Erythroblast (primary cell): ENCODE measurements at places on chromosomes 16 and 17.

DNA sequence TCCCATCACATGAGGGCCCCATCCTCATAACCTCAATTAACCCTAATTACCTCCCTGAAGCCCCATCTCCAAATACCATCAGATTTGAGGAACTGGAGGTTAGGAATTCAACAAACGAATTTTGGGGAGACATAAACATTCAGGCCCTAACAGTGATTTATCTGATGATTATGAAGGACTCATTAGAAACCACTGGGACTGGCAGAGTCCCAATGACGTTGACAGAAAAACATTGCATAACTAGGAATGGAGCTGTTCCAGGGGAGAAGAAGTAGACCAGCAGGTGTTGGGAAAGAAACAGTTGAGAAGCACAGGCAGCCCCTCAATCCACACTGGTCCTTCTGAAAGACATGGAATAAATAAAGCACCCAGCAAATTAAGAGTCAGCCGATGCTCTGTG lies 282.0 kb downstream of the MAP2K4 start:
- DNase-seq = no peak

DNA sequence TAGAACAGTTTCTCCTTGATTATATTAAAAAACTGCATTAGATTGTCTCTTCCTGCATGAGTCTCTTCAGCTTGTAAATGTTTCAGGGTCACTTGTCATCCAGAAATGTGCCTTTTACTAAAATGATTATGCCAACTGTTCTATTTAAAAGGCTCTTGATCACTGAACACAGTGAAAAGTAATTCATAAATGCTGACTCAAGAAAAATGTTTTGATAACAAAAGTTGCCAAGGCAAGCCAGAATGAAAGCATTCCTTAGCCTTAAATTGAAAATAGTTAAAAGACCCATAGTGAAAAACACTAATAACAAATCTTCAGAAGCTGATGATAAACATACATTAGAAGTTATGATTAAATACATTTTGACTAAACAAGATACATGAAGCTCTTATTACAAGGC lies 356.0 kb upstream of the KIF2B start:
- DNase-seq = no peak

- DNase-seq = no peak
These were observed 451.1 kb downstream of the HS3ST3B1 start for GRCh38 chr17:14752011-14752410.

GRCh38 chr17:44177640-44178039 lies 7.1 kb downstream of the ASB16 start:
- no peak for DNase-seq

- peak; percentile 44 for DNase-seq
These were observed 5.2 kb upstream of the GUCY2D start for GRCh38 chr17:7997186-7997585.

DNA sequence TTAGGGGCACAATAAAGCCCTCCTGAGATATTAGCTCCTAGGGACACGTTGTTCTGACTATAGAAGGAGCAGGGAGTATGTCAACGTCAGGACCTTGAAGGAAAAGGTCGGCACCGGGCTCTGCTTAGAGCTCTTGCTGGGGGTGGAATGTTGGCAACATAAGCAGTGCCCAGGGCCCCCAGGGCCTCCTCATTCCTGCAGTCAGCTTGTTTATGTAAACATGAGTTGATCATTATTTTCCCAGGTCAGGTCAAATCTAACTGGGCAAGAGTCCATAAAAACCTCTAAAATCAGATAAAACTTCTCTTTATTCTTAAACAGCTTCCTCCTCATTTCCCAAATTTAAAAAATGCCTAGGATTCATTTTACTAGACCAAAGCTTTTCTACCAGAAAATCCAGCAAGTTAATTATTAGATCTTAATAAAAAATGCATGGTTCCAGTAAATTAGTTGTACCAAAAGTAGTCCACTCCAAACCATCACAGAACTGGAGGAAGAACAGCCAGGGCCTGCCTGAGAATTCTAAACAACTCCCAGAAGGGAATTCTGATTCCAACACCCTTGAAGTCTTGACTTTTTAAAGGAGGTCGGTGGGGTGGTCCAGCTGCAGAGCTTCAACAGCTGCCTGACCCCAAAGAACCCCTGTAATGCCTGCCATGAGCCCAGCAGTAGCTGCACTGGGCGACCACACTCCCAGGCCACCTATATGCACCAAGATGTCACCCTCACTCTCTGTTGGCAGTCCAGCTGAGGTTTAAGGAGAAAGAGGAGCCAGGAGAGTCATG lies 54.3 kb downstream of the AMFR start:
- DNase-seq = no peak

DNA sequence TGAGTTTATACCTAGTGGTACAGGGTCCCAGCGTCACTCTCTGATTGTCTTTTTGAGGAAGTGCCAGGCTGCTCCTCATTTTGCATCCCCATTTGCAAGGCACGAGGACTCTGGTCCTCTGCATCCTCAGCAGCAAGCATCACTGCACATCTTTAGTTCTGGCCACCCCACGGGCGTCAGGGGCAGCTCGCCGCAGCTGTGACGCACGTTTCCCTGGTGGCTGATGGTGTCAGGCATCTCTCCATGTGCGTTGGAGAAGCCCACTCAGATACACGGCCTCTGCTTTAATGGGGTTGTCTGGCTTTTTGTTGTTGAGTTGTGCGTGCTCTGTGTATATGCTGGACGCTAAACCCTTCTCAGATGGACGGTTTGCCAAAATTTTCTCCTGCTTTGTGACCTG lies 45.2 kb upstream of the ZNF469 start:
- DNase-seq = no peak

GRCh38 chr16:80449392-80449791 lies 91.4 kb upstream of the DYNLRB2 start:
- DNase-seq = no peak

- DNase-seq = no peak
These were observed 91.8 kb downstream of the YPEL2 start for GRCh38 chr17:59423137-59423724.

- no peak for DNase-seq
These were observed 612.5 kb downstream of the KCNJ18 start for GRCh38 chr17:22304667-22305303.

DNA sequence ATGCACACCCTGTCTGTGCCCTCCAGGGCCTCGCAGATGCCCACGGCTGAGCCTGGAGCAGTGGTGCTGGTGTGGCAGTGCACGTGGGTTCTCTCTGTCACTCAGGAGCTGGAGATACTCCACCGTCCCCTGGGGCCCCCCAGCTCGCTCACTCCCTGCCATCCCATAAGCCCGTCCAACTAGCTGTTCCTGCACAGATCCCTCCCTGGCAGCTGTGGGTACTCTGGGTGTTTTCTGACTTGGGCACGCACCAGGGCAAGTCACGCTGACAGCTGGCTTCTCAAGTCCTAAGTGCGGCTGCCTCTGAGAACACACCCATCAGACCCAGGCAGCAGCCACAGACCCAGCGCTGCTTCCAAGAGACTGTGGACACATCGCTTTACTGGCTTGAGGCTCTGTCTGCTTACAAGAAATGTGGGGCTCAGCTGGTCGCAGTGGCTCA lies 25.4 kb upstream of the ITGB4 start:
- DNase-seq = no peak

DNA sequence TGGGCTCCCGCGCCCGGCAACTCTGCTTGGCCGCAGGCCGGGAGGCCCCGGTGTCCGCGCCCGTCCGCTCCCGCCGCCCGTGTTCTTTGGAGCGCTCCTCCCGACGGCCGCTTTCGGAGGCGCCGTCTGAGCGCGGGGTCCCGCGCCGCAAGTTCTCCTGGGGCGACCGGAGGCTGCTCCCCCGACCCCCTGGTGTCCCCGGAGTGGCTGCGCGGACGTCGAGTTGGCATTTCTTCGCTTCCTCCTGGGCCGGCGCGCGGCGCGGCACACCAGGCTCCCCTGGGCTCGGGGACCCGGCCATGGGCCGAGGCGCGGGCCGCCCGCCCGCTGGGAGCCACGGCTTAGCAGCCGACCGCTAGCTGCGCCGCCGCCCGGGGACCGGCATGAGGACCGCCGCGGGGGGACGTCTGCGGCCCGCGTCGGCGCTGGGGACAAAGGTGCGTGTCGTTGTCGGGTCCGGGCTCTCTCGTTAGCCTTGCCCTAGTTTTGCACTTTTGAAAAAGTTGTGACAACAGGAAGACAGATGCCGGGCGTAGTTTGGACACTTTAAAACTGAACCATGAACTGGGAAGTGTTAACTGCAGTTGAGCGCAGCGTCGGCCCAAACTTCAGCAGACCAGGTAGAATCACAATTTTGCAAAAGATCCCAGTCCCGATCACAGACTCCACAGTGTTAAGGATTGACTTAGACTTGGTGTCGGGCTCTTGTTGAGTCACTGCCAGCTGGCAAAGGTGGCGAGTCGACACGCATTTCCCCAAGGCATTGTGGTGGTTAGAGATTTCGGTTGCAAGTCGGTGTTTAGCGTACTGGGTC lies 700 bp downstream of the UBN1 start:
- DNase-seq = peak; percentile 87

GRCh38 chr16:4624827-4625559 lies 367 bp downstream of the MGRN1 start:
- DNase-seq = peak; percentile 86

- DNase-seq = no peak
These were observed 5.4 kb upstream of the CHRNE start for GRCh38 chr17:4908301-4908700.

- peak; percentile 40 for DNase-seq
These were observed 12.4 kb upstream of the SLC25A19 start for GRCh38 chr17:75301502-75302206.

DNA sequence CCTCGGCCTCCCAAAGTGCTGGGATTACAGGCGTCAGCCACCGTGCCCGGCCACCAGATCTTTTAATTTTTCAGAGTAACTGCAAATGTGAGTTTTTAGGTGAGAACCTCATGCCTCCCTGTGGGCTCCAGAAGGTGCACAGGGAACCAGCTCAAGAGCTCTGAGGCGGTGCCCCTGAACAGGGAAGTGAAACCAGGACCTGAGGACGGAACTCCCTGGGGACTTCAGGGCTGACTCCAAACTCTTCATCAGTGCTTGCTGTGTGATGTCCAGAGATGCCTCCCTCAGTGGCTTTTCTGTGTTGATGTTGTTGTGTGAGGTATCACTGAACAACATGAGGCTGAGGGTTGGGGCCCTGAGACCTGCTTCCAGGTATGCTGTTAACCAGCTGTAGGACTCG lies 23.8 kb downstream of the SLC12A3 start:
- no peak for DNase-seq

DNA sequence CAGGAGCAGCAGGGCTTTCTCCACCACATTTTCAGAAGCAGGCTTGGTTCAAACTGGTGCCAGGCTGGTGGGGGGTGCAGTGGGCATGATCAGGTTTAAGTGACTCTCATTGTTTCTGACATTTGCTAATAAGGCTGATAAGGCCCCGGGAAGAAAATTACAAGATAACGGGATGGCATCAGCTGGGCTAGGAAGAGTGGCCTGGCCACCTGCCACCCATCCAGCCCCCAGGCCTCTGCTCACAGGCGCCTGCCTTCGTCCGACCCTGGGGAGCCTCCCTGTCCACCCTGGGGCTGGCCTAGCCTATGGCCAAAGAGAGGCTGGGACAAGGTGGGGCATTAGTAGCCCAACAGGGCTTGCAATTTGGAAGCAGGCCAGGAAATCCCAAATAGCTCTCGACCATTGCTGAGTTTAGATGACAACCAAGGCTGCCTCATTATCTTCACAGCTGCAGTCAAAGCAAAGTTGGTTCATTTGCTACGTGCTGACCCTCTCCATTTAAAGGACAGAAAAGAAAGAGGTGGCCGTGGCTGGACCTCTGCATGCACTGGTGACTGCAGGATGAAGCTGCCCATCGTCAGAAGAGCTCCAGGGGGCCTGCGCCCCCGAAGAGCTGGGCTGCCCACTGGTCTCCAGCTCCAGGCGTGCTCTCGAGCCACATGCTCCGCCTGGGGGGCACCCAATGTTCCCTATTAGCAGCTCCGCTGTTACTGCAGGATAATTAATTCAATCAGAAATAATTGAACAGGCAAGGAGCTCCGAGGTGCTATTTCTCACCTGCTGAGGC lies 44.9 kb downstream of the PEMT start:
- DNase-seq = no peak

DNA sequence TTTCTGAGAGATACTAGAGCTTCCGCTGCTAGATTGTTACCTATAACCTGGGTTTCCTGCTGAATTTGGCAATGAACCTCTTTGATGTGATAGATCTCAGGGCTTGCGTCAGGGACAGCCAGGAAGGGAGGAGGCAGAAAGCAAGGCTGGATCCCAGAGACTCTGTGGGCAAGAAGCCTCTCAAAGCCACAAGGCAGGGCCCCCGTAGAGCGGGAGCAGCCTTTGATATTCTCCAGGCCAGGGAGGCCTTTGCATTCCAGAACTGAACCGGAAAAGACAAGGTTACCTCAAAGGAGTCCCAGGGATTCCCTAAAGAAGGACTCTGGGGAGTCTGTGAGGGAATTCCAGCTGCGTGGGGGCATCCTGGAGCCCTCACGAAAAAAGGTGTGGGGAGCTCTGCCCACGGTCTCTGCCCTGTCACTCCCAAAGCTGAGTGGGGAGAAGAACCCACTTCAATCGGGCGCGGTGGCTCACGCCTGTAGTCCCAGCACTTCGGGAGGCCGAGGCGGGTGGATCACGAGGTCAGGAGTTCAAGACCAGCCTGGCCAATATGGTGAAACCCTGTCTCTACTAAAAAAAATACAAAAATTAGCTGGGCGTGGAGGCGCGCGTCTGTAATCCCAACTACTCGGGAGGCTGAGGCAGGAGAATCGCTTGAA lies 14.3 kb upstream of the SCIMP start:
- no peak for DNase-seq

DNA sequence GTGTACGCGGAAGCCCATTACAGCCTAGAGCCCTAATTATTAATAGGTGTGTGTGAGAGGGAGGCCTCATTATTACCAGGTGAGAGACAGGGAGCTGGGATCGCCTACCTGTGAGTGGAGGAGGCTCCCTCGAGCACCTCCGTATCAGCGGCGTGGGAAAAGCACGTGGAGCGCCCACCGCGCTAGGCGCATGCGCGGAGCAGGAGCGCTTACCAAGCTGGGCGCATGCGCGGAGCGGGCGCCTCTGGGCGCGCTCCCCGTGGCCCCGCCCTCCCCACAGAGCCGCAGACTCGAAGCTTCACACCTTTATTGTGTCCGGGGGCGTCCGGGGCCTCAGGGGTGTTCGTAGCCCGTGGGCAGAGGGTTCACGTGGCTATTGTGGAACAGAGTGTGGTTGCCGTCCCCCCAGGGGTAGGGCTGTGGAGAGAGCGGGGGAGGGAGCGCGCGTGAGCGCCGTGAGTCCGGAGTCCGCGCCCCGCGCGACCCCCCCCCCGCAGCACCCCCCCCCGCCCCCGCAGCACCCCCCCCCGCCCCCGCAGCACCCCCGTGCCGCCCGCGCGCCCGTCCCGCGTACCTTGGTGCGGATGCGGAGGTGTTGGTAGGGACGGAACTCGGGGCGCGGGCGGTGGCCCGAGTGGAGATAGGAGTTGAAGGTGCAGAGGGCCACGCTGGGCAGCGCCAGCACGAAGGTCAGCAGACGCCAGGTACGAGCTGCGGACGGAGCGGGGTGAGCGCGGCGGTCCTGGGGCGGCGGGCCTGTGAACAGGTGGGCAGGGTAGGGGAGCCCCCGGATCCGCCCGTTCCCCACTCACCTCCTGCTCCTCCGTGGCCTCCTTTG lies 500 bp downstream of the COX6A2 start:
- DNase-seq = peak; percentile 74

DNA sequence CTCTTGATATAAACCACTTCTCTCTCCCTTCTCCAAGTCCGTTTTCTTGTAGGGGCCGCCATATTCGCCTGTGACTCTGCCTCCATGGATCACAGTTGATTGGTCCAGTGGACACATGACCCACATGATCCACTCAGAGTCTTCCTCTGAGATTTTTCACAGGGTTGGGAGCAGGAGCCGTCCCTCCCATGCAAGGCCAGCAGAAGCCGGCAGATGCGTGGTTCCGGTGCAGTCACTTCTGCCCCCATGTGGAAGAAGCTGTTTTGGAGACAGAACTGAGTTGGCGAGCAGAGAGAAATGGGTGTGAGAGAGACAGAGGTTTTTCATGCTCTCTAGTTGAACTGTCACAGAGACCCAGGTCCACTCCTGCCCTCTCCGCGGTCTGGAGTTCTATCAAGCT lies 83.3 kb downstream of the C16orf95 start:
- DNase-seq = no peak
